ENCODE measurements at places on chromosomes 7 and 10. TPM values are rescaled to one million over a fixed set of nuclear protein-coding genes. Genes with fewer than 3 reads are reported as not detected.

PRKAR2B gene
- 2.6 TPM for polyA plus RNA-seq

CHCHD2 gene
- polyA plus RNA-seq, result 342 TPM

TMEM178B gene
- 0.43 TPM for polyA plus RNA-seq

DNA sequence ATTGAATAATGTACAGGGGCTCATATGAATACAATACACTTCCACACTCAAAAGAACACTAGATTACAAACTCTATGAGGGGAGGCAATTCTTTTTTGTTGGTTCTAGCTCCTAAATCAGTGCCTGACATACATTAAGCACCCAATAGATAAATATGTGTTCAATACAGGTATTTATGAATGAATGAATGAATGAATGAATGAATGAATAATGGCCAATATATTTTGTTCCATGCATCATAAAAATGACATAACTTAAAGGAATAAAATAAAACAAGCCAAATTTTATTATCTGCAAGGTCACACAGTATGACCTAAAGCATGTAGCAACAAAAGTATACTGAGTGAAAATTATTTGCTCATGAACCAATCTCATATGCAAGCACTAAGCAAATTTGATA lies 168.9 kb downstream of the CACNA2D1 start:
- no peak for DNase-seq

DNA sequence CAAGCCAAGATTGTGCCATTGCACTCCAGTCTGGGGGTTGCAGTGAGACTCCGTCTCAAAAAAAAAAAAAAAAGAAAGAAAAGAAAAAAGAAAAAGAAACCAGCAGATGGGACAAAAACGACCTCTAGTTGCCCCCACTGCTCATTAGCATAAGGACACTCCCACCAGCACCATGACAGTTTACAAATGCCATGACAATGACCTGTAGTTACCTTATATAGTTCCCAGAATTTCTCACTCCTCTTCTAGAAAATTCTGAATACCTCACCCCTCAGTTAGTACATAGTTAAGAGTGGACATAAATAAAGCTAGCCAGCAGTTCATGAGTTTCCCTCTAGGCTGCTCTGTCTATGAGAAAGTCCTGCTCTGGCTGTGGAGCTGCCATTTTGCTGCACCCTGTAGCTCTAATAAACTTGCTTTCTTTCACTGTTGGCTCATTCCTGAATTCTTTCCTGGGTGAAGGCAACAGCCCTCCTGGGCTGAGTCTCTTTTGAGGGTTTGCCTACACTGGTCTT lies 276.8 kb upstream of the AKR1E2 start:
- DNase-seq, result no peak

GRCh38 chr7:152893801-152894294 lies 134.3 kb downstream of the ACTR3B start:
- DNase-seq, result no peak

DNA sequence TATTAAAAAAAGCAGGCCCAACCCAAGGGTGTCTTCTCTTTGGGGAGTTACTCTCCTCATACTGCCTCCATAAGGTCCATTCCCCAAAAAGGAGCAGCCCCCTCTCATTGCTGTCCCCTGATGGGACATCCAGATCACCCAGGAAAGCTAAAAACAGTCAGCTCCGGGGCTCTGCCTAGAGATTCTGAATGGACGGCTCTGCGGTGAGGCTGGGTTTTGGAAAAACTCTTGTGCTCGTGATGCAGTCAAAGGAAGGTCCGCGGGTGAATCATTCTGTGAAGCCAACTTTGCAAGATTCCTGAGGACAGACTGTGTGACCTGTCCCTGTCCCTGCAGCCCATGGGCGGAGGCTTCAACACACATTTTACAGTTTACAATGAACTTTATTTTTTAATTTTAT lies 351.5 kb downstream of the TYW1 start:
- no peak for DNase-seq

DNA sequence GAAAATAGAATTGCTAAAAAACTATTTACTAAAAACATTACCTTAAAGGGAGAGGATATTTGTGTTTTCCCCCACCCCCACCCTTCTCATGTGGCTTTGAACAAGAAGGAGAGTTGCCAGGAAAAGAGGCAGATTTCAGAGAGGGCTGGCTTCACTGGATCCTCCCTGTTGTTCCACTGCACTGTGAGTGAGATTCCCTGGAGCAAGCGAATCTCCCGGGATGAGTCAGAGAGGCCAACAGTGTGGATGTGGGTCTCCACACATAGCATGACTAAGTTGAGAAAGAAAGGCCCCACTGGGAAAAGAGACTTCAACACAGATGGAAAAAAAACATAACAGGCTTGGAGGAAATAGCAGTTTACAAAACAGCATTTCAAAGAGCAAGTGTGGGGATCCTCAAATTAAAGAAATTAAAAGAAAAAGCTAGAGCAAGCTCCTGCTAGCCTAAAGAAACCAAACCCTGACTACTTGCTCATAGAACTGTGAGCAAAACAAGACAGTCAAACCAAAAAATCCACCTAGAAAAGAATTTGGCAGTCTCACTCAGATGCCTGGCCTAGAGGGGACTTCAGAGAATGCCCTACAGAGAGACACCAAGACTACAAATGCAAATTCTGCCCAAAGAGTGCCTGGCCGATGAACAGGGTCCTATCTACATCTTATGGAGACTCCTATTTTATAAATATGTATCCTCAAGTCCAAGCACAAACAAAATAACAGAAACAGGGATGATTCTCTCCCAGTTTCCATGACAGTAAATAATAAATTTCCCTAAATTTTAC lies 3.4 kb downstream of the CAV1 start:
- peak; percentile 83 for DNase-seq

DNA sequence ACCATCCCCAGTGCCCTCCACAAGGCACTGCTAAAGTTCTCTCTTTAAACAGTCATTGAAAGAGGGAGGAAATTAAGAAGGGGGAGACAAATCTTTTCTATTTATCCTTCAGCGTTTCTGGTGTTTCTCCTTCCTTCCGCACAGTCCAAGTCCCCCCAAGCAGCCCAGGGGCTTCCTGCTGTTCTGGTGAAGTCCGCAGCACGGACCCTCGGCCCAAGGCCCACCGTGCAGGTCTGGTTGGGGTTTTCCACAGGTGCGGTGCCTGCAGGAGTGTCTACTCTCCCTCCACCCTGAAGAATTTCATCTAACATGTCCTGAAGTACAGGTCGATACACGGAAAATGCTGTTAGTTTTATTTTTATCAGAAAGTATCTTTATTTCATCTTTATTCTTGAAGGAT lies 34.1 kb upstream of the KNDC1 start:
- DNase-seq, result no peak
